ENCODE measurements at places on chromosomes 12 and 14.

- no peak for DNase-seq
Observed at GRCh38 chr14:53872681-53873089, 83.9 kb downstream of the BMP4 start.

DNA sequence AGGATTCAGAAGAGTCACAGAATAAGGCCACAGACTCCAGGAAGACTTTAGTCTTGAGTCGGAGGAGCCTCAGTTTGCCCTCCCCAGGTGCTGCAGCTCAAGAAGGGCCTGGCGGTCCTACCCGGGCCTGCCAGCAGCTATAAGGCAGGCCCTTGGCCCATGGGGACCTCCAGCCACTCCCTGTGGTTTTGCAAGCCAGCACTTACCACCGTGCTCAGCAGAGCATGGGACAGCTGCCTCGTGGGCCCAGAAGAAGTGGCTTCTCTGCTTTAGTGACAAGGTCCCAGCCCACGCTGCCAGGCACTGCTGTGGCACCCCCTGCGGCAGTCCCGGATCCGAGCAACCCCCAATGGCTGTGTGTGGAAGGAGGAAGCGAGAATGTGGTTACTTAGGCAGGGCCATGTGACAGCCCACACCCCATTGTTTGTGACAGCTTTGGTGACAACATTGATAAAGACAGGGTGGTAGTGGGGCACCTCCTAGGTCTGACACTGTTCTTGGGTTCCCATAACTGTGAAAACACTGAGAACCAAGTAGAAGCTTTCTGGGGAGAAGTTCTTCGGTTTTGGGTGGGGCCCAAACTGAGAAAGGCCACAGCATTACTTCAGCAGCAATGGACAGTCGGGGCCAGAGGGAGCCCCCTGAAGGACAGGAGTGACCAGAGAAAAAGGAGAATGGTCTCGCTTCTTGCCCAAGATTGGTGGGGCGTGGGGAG, at the start of gene SELPLG:
Gene SELPLG (minus strand): TSS at position 361 of the 715 bp plus-strand sequence. CDS start 9,587 bp downstream, outside the sequence.
- DNase-seq: no peak

- no peak for DNase-seq
Observed at GRCh38 chr14:55508676-55509075, 68.3 kb upstream of the TBPL2 start.

GRCh38 chr14:51028361-51028760, 66.5 kb downstream of the TRIM9 start:
- no peak for DNase-seq

DNA sequence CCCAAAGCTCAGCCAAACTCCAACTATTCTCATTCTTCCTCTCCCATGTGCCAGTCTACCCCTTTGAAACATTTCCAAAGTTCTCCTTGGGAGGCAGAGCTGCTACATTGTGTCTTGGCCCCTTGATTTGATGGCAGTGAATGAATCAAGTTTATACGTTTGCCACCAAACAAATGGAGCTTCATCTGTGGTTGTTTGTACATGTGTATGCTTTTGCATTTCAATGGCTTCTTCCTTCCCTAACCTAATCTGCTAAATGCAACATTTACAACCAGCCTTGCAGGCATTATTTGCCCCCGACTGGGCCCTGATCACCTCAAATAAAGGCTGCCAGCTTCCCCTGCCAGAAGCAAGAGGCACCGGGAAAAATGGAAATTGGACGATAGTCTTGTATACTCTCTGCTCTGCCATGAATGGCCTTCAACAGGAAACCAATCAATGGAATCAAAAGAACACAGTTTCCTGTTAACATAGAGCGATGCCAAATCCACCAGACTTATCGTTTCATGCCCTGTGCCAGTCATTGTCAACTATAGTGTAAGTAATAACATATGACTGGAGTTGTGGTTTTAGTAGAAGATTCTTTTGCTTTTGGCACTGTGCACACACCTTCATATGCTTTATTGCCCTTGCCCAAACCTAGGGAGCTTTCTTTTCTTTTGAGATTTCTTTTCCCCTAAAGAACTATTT, 97.8 kb downstream of the TMEM30B start:
- DNase-seq: no peak

DNA sequence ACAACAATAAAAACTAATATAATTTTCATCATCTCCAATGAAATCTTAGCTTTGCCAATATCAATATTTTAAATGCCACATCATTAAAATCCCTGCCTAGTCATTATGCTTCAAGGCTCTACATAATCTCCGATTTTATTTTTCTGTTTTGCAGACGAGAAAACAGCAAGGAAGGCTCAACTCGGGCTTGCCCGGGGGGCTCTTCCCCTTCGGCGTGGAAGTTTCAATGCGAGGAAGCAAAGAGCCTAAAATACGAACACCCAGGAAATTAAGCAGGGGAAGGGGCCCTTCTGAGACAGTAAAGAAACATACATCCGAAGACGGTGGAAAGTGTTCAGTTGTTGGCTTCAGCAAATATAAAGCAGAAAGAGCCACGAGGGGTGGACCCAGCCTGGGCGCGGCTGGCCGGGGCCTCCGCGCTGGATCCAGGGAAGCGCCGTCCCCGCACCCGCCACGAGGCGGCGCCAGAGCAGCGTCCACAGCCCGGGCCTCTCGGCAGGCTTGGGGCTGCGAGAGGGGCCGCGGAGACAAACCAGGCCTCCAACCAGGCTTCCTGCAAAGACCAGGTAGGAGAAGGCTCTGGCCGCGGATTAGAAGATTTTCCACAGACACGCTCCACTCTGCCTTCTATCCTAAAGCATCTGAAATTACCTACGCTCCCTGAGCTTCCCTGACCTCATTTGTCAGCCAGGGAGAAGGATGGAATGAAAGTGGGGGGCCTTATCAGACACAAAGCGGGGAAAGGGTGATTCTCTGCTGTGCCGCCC, 77.2 kb downstream of the SERPINA3 start:
- DNase-seq: peak; percentile 20

DNA sequence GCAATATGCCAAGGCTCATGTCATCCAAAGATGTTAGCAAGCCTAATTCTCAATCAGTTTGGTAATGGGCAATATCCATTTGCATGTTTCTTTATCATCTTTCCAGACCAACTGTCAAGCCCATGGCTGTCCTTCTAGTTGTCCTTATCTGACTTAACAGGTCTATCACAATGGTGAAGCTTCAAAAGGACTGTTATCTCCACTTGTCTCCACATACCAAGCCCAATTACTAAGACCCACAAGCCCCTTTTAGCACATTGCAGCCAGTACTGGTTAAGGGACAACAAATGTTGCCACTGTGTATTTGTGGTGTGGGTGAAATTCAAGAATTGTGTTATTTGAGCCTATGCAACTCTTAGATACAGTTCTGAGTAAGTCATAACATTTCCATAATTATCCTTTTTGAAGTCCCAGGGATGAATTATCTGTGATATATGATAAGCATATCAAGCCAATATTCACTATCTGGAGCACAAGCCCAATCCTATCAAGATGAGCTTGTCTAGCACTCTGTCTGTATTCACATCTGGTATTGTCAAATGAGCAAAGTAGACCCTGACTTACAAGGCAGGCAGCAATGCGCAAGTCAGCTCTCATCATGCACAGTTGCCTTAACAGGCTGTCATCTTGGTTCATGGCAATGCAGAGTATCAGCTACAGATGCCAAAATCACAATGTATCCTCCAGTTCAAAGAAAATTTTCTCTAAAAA, 19.3 kb upstream of the ST8SIA1 start:
- no peak for DNase-seq

DNA sequence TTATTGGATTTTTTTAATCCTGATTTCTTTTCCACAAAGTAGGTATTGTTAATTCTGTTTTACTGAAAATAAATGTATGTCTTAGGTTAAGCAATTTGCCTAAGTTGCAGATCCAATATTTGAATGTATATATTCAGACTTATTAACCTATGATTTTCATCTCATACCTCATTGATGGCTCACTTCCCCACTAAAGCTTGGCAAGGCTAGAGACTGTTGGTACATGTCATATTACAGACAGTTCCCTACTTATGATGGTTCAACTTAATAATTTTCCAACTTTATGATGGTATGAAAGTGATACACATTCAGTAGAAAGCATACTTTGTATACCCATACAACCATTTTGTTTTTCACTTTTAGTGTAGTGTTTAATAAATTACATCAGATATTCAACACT, 33.2 kb upstream of the KCNH3 start:
- DNase-seq: no peak

DNA sequence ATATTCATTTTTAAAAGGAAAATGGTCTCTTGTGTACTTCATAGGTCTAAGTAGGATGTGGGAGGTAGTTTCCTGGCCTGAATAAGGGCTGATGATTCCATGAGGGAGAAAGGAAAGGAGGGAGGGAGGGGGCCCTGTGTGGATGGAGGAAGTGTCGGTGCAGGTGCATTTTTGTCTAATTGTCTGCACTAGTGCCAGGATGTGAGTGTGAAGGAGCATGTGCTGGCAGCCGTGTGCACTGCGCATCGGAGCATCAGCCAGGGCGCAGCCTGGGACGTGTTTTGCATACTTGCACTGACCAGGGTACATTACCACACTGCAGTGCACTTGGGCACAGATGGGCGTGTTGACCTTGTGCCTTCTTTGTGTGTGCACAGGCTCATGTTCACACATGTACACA, 29.2 kb downstream of the SMUG1 start:
- no peak for DNase-seq

DNA sequence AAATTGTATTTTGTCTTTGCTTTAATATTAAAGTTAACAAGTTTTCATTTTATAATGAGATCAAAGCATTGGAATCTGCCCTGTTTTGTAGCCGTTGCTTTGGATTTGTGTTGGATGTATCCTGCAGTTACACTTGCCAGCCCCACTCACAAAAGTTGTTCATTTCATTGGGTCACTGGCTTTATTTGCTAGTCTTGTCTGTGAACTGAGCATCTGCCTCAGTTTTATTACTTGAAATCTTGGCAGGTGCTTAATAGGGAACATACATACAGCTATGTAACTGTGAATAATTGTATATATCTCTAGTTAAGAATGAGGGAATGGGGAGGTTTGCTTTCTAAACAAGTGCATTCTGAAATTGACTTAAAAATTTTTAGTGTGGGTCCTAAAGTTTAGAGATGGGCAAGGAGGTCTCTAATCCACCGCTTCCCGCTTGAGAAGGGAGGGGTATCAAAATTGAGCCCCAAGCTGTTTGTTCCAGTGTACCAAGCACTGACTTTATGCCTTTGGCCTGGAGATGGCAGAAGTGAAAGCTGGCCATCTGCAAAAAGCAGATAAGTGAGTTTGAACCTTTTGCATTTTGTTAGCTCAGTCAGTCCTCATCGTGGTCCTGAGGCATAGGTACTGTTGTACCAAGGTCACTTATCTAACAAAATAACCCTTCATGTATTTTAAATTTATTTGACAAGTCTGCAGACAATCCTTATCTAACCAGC, 9.3 kb downstream of the EIF5 start:
- DNase-seq: no peak

DNA sequence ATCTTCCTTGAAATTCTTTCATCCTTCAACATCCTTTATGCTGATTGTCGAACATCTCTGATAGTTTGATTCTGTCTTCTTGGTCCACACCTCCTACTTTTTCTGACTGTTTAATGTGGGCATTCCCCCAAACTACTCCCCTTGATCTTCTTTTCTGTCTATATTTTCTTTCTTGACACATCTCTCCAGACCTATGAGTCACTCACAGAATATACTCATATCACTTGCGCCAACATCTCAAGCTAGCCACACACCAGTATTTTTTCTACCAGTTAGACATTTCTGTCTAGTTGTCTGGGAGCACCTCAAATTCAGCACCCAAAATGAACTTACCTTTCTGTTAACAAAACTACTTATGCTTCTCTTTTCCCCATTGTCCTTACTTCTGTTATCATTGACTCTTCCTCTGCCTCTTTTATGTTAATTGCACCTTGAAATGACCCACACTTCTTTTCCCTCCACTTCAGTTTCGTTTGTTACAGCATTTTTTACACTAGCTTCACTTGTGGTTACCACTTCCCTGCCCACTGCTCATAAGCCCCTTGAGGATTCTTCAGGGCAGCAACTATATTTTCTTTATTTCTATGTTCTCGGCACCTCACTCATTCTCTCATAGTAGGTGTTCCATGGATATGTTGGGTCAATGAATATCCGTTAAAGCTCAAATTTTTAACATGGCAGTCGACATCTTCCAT, 33.5 kb downstream of the TSHR start:
- DNase-seq: no peak
